Hematopoietic multipotent progenitor cell treated with erythropoietin and hydrocortisone succinate and interleukin-3 and kit ligand, for 15 days (in vitro differentiated cells): ENCODE measurements at places on chromosomes 2 and 18.

GRCh38 chr18:6484659-6485058 lies 69.9 kb upstream of the L3MBTL4 start:
- DNase-seq, result no peak

DNA sequence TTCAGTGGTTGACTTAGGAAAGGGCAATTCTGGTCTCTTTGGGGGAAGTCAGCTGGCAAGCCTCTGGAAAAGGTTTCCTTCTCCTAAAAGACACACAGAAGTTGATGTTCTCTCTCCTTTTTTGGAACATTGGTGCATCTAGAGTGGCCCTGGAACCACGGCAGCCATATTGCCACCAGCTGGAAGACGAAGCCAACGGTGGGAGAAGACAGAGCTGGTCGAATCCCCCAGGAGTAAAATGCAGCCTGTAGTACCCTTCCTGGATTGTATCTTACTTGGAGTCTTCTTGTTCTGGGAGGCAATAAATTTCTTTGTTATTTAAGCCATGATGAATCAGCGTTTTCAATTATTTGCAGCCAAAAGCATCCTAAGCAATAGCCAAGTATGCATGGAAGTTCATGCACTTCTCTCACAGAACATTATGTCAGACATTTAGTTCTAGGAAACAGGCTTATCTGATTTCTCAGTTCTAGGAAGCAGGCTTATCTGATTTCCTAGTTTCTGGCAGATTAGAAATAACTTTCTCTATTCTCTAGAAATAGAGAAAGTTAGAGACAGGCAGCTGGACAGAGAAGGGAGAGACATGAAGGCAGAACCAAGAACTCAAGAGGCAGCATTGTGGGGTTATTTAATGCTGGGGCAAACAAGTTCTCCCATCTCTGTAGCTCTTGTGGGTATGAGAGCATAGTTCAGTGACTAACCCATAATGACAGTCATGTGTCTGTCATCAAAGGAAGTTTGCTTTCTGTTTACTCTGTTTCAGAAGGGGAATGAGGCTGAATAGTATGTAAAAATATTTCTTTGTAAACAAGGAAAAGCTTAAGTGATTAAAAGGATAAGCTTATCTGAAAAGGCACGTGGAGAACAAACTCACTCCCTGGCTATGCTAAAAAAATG lies 40.5 kb upstream of the NABP1 start:
- peak; percentile 50 for DNase-seq

DNA sequence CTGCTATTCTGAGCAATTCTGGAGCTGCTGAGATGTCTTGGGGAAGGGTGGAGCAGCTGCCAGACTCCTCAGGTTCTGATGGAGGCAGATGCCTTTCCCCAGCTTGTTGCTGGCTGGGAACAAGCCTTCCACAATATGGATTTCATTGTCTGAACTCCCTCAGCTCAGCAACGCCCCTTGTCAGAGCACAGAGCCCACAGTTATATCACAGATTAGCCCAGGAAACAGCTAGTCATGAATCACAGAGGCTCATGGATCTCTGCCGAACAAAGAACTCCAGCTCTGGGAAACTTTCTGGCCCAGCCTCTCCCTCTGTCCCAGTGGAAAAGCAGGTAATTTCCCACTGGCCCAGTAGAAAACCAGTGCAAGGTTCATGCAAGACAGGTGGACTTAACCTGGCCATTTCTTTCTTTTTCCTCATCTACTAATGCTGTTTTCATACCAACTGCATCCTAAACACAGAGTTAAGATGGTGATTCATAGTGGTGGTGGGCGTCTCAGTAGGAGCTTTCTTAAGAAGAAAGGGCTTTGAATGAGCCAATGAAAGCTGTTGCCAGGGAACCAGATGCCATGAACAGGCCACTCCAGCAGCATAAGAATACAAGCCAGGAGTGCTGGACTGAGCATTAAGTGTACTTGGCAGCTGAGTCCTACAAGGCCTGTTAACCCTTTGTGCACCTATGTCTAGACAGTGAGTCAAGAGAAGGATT lies 8.7 kb upstream of the KIAA2012 start:
- no peak for DNase-seq

GRCh38 chr2:201660293-201660895 lies 17.1 kb upstream of the TMEM237 start:
- no peak for DNase-seq

DNA sequence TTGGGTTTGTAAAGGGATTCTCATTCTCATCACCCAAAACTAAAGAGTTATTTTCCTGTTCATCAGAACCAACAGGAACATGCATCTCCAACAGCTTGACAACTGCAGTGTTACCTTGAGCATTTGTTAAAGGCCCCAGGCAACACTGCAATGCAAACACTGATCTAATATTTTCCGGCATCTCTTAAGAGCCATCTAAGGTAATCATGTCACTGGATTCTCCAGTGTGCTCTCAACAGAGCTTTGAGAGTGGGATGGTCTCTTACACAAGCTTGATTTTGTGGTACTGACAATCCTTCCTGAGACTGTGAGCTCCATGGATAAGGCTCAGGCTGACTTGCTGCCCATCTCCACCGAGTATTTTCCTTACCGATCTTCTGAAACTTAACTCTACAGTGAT lies 90.5 kb upstream of the ITGB6 start:
- DNase-seq, result no peak
